Activated CD8-positive, alpha-beta memory T cell treated with anti-CD3 and anti-CD28 coated beads for 24 hours (primary cell): ENCODE measurements at places on chromosomes 4 and X.

GRCh38 chr4:1009542-1010394 is 1.7 kb upstream of the FGFRL1 start:
- peak; percentile 87 for DNase-seq

DNA sequence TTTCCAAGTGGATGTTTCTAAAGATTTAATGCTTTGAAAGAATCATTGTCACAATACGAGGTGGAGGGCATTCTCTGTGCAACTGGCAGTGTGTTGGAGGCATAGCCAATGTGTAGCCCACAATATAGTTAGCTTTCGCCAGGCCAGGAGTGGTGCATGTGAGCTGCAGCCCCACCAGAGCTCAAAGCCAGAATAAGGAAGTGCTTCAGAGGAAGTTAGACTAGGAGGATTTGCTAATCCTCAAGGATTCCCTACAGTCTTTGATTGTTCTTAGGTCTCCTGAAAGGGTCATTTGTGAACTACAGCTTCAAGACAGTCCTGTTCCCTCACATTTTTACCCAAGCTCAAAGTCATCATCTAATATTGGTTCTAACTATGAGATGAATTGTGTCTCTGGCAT is 16.4 kb downstream of the TRPC5OS start:
- DNase-seq = no peak

- DNase-seq = no peak
Measured at GRCh38 chr4:27057053-27057452, 196.4 kb downstream of the STIM2 start.

- DNase-seq = no peak
Measured at GRCh38 chr4:25844961-25845712, 17.7 kb downstream of the SEL1L3 start.

GRCh38 chr4:6332042-6332668 is 62.5 kb downstream of the WFS1 start:
- DNase-seq = no peak

DNA sequence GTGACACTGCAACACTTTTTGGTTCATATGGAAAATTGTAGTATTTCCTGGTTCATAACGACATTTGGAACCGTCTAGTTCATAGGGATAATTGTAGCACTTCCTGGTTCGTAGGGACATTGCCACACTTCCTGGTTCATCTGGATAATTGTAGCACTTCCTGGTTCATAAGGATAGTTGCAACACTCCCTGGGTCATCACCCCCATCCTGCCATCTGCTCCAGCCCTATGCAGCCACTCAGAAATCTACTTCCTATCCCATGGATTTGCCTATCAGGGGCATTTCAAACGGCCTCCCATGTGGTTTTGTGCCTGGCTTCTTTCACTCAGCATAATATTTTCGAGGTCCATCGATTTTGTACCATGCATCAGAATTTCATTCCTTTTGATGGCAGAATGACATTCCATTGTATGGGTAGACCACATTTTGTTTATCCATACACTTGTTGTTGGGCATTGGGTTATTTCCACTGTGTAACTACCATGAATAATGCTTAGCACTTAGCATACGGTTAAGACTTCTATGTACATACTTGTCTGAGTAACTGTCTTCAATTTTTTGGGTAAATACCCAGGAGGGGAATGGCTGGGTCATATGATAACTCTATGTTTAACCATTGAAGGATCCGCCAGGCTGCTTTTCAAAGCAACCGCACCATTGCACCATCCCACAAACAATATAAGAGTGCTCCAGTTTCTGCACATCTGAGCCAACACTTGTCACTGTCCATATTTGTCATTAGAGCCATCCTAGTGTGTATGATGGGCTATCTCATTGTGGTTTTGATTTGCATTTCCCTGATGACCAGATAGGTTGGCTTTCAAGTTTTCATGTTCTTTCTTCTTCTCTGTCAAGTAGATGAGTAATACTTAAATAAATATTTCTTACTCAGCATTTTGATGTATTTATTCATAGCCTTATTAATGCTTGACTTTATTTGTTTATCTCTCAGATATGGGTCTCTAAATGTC is 58.3 kb upstream of the CD99 start:
- DNase-seq = no peak

DNA sequence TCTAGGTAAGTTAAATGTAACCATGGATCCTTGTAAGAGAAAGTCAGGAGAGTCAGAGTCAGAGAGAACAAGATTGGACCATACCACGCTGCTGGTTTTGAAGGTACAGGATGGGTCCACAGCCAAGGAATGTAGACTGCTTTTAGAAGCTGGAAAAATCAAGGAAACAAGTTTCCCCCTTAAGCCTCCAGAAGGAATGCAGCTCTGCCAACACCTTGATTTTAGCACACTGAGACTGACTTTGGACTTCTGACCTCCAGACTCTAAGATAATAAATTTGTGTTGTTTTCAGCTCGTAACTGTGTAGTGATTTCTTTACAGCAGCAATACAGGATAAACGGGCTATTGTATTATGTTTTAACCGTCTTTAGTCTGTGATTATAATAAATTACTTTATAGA is 108.0 kb upstream of the USP38 start:
- DNase-seq = no peak

DNA sequence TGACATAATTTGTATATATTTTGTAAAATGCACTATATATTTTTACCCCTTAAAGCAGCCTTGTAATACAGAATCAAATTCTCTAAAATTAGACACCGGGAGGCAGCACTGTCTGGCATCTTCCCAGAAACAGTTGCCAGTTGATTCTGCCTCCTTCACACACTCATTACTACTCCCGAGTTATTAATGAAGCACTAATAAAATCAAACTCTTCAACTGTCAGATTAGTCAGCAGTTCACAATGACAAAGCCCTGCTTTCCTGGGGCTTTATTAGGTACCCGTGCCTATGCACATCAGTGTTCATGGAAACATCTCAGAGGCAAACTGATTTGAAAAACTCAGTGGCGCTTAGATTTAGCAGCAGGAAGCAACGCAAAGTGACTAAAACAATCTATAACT is 103.5 kb upstream of the VEGFC start:
- DNase-seq = no peak

DNA sequence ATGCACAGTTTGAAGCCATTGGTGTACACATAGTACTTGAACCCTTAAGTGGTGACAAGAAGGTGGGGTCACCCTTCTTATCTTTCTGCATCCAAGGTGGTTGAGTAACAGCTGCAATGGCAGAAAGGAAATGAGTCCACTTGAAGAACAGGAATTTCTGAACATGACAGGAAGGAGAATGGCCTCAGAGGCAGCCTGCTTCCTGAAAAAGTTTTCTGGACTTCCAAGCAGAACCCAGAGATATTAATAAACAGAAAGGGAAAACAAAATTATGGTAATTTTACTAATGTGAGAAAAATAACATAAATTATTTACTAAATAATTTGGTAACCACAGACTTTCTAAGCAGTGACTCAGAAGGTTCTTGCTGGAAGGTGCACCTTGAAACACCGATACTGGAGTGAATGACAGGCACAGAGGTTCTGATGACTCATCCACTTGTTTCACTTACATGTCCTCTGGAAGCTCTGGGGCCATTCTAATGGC is 119.9 kb upstream of the HS3ST1 start:
- no peak for DNase-seq

DNA sequence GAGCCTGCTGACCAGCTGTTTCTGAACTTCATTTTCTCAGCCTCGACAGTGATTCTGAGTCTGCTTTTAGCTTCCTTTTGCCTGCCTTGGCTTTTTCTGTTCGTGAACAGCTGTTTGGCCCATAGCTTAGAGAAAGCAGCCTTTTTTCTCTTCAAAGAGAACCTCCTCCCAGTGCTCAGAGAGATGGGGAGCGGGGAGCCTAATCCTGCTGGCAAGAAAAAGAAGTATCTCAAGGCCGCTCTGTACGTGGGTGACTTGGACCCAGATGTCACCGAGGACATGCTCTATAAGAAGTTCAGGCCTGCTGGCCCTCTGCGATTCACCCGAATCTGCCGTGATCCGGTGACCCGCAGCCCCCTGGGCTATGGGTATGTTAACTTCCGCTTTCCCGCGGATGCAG is 756 bp downstream of the PABPC5 start:
- DNase-seq = no peak

- peak; percentile 63 for DNase-seq
Measured at GRCh38 chrX:17737710-17737985, 355 bp downstream of the SCML1 start.

DNA sequence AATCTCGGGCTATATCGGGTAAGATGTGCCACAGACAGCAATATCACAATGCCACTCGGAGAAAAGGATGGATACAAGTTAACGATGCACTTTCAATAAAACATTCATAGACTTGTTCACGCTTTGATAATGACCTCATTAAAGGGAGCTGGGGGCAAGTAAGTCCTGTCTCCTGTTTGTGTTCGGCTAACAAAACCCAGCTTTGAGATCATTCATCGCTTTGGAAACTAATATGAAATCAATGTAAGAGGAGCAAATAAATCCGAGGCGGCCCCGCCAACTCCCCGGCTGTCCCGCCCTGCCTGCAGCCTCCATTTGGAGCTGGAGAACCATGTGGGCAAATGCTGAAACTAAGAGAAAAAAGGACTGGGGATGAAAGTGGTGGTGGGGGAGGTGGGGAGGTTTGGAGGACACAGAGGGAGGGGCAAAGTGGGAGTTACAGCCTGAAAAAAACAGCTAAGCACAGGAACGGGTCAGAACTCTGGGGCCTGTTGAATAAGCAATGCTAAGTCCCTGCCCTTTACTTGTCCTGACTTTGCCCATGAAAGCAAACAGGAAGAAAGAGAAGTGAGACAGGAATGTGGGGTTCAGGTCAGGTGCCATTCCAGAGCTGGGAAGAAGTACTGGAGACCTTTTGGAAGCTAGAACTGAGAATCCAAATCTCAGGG is 3.5 kb upstream of the GSX2 start:
- no peak for DNase-seq

DNA sequence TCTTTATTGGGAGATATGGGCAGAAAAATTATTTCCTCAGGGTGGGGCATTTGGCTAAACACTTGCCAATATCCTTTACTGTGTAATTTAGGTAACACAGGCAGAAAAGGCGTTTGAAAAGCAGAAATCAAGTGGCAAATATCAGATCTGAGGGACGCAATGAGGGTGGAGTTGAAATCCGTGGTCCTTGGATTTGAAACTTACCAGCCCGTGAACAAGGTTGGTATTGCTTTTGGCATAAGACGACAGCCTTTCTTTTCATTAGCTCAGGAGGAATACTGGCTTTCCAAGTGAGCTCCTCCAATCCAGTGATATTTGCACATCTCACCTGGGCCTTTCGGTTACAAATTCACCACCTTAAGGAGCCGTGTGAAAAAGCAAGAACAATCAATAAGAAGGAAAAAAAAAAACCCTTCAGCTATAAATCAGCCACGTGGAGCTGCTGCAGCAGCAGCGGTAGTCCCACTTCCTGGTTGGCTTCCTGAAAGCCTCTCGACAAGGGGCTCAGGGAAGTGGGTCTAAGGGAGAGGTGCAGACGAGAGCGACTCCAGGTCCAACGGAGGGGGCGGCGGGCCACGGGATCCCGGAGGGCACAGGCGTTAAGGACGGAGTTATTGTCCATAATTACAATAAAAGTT is 734 bp upstream of the GALNT7 start:
- no peak for DNase-seq

- no peak for DNase-seq
Measured at GRCh38 chr4:26130841-26131432, 189.9 kb upstream of the RBPJ start.

- DNase-seq = no peak
Measured at GRCh38 chrX:96615448-96615847, 69.2 kb upstream of the DIAPH2 start.

DNA sequence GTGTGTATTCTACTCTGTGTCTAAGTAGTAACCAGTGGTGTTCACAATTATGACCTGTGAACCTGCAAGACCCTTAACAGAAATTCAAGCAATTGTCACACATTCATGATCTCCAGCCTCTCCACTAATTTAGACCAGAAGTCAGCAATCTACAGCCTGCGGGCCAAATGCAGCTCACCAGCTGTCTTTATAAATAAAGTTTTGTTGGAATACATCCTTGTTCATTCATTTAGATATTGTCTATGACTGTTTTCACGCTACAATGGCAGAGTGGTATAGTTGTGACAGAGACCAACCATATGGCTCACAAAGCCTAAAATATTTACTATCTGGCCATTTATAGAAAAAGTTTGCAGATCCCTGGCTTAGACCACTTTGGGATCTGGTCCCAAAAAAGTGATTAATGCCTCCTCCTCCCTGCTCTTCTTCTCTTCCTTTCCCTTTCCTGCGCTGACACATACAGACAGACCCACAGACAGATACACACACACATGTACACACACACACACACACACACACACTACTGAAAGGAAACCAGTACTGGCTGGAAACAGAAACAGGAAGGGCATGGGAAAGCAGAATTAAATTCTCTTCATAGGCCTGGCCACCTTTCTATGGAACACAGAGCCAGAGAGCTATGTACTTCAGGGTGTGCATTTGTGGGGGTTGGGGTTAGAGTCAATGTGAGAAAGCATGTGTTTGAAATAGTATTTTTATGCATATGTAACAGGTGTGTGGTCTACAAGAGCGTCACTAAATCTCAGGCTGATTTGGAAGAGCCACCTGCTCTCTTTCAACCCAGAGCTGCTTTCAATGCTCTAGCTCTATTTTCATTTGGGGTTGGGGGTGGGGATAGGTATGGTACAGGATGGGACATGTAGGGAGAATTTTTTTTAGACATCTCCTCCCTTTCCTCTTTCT is 49.7 kb upstream of the TMEM164 start:
- no peak for DNase-seq

DNA sequence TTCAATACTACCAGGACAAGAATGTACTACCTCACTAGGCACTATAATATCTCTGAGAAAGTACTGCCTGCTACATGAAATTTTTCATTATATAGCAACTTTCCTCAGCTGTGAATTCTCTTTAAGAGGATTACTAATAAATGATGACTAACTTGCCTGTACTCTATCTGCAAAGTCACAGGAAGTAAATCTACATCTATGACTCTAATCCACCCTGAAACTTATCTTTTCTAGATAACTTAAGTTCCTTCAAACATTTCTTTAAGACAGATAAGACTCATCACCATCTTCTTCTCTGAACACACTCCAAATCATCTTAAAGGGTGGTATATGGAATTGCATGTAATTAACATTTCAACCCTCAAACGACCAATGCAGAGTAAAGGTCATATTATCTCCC is 28.8 kb downstream of the RPS6KA3 start:
- DNase-seq = no peak

DNA sequence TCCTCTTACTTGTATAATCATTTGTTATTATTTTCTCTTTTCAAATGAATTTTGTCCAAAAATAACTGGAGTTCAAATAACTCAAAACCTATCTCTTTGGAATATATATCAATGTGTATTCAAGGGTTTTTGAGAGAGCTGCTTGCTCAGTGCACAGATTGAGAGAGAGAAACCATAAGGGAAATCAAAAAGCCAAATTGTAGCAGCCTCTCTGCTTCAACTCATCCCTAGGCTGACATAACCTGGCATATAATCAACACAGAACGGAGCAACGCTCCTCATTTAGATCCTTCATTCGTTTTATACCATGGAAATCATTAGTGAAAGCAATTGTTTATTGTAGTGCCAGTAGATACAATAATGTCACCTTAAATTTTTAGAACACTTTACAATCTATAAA is 1.8 kb upstream of the GPM6A start:
- no peak for DNase-seq

GRCh38 chrX:1305411-1305810 is 31.2 kb upstream of the IL3RA start:
- no peak for DNase-seq

GRCh38 chr4:91359041-91360031 is 944.4 kb upstream of the GRID2 start:
- DNase-seq = no peak

GRCh38 chr4:149630064-149630463 is 185.6 kb downstream of the IQCM start:
- DNase-seq = no peak

GRCh38 chr4:118784776-118785175 is 51.1 kb downstream of the SEC24D start:
- DNase-seq = no peak
